ENCODE measurements at places on chromosomes 2 and 18. TPM values are rescaled to one million over a fixed set of nuclear protein-coding genes. Genes with fewer than 3 reads are reported as not detected.

ALK gene
- not detected for total RNA-seq

AKAIN1 gene
- not detected for total RNA-seq

CROCC2 gene
- not detected for total RNA-seq

PMAIP1 gene
- total RNA-seq = 0.20 TPM

FIGN gene
- 16.6 TPM for total RNA-seq

PDE11A gene
- 4.4 TPM for total RNA-seq

GKN2 gene
- total RNA-seq = not detected

LYG1 gene
- 0.77 TPM for total RNA-seq

EN1 gene
- total RNA-seq = not detected

TMEM169 gene
- 0.15 TPM for total RNA-seq

ZNF397 gene
- total RNA-seq = 15.9 TPM

REEP1 gene
- 21.3 TPM for total RNA-seq

BMPR2 gene
- total RNA-seq = 50.0 TPM

EGR4 gene
- total RNA-seq = not detected

IL1R2 gene
- total RNA-seq = 1.4 TPM

TM4SF20 gene
- not detected for total RNA-seq

CPS1 gene
- total RNA-seq = 3.1 TPM

DDX1 gene
- 167 TPM for total RNA-seq

NOL4 gene
- 0.35 TPM for total RNA-seq

CXCR1 gene
- total RNA-seq = 0.69 TPM

ALPI gene
- total RNA-seq = not detected

TUBA3D gene
- 100 TPM for total RNA-seq

REG3A gene
- total RNA-seq = not detected

AGPS gene
- total RNA-seq = 33.4 TPM

SERPINB4 gene
- not detected for total RNA-seq

ABCB11 gene
- 0.25 TPM for total RNA-seq

LCT gene
- total RNA-seq = not detected

COL5A2 gene
- total RNA-seq = 8.1 TPM

ESPNL gene
- total RNA-seq = not detected

ANKRD30B gene
- total RNA-seq = not detected

PROM2 gene
- 0.35 TPM for total RNA-seq

DCDC2C gene
- total RNA-seq = not detected

GLI2 gene
- total RNA-seq = 2.1 TPM

THUMPD2 gene
- 5.9 TPM for total RNA-seq

DLX2 gene
- not detected for total RNA-seq

ITPRIPL1 gene
- total RNA-seq = 1.3 TPM

CTIF gene
- 59.9 TPM for total RNA-seq

RAB17 gene
- total RNA-seq = 3.2 TPM

HOXD4 gene
- 0.22 TPM for total RNA-seq

CAPN10 gene
- 51.2 TPM for total RNA-seq

All from left ventricle myocardium superior (tissue), 1 donor.